Activated CD4-positive, alpha-beta T cell treated with anti-CD3 and anti-CD28 coated beads, Interleukin-2, amount 10 ng/mL, durations not matched to agents 24 days and 14 days (primary cell): ENCODE measurements at places on chromosomes 5 and 9. TPM values are rescaled to one million over a fixed set of nuclear protein-coding genes. Genes with fewer than 3 reads are reported as not detected.

- no peak overlapping the region for H3K27ac ChIP-seq
- H3K27me3 ChIP-seq = no peaks in the 10 kb centered on the region
- H3K4me3 ChIP-seq = no peak overlapping the region
- H3K4me1 ChIP-seq = no peaks in the 10 kb centered on the region
- no peaks in the 10 kb centered on the region for H3K36me3 ChIP-seq
- peak; percentile 42 for DNase-seq
Measured at GRCh38 chr9:88754452-88754851, 219.5 kb downstream of the NXNL2 start.

DNA sequence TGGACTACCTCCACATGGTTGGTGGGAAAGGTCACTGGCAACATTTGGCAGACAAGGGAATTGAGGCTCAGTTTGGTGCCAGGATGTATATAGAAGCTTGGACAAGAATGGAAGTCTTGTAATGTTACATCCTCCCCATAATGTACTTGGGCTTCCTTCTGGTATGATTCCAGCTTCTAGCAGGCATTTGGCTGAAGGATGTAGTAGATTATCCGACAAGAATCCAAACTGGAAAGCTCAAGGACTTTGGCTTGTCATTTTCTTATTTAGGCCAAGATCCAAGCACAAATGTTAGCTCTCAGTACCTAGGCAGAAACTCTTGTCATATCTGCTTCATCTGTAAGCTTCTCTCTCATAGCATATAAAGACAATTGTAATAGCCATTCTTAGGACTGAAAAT, 209.1 kb downstream of the MAPKAP1 start:
- H3K4me1 ChIP-seq = no peaks in the 10 kb centered on the region
- no peaks in the 10 kb centered on the region for H3K36me3 ChIP-seq
- no peaks in the 10 kb centered on the region for H3K27me3 ChIP-seq
- no peak overlapping the region for H3K27ac ChIP-seq
- DNase-seq = no peak
- no peak overlapping the region for H3K4me3 ChIP-seq

DNA sequence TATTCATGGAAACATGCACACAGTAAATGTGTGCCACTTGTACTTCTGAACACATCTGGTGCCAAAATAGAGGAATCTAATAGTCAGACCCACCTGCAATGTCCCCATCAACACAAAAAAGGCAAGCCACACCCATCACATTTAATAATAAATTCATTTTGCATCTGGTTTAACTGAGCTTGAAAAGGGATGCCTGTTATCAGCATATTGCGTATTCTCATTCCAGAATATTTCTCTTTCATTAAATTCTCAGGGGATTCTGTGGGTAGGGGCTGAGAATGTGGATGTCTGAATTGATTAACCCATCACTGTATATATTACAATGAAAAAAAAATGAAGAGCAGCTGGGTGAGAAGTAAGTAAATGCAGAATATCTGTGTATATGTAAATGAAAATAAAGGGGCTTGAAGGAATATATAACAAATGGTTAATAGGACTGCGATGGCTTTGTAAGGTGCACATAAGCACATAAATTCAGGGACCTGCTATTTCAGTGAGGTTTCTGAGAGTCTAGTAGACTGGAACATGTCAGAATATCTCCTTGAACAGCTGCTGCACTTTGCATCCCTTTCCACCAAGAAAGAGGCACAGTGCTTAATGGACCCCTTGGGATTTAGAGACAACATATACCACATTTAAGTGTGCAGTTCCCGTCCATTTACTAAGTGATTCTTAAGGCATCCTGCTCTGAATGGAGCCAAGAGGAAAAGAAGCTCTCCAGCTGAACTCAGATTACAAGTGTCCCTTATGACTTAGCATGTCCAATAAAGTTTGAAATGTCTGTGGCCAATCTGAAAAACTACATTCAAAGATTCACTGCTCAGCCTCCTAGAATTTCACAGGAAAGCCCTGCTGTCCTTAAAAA, 104.1 kb upstream of the NIPBL start:
- no peak overlapping the region for H3K4me3 ChIP-seq
- no peak for DNase-seq
- no peaks in the 10 kb centered on the region for H3K4me1 ChIP-seq
- no peaks in the 10 kb centered on the region for H3K36me3 ChIP-seq
- no peak overlapping the region for H3K27ac ChIP-seq

DNA sequence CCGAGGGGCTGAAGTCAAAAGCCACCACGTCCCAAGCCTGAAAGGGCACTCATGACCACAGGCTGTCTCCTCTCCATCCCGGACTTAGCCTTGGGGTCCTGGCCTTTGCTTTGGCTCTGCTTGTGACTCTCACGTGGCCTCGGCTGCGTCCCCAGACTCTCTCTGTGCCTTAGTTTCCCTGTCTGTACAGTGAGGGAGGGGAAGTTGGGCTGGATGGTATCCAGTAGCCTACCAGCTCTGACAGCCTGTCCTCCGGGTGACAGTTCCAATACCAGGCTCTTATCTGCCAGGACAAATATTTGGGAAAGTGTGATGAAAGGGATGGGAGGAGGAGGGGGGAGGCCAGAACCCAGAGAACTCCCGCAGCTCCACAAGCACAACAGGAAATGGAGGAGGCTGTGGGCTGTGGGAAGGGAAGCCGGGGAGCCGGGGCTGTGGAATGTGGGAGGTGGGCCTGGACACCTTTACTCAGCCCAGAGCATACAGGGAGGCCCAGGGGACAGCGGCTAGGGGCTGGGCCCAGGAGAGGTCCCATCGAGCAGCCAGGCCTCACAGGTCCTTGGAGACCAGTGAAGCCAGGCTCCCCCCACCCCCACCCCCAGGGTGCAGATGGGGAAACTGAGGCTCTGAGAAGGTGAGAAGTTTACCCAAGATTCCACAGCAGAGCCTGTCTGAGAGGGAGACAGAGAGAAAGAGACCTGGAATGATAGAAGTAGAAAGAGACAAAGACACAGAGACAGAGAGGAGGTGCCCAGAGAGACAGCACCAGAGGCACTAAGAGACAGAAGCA, 18.3 kb downstream of the PDGFRB start:
- no peaks in the 10 kb centered on the region for H3K36me3 ChIP-seq
- no peaks in the 10 kb centered on the region for H3K27me3 ChIP-seq
- no peaks in the 10 kb centered on the region for H3K4me1 ChIP-seq

GRCh38 chr5:157456301-157456700, 3.7 kb upstream of the NIPAL4 start:
- no peak overlapping the region for H3K4me3 ChIP-seq
- DNase-seq = no peak
- H3K27ac ChIP-seq = no peak overlapping the region

GRCh38 chr5:28014779-28015178, 976.4 kb upstream of the CDH9 start:
- no peaks in the 10 kb centered on the region for H3K27me3 ChIP-seq
- no peaks in the 10 kb centered on the region for H3K36me3 ChIP-seq
- DNase-seq = no peak
- no peaks in the 10 kb centered on the region for H3K4me1 ChIP-seq

DNA sequence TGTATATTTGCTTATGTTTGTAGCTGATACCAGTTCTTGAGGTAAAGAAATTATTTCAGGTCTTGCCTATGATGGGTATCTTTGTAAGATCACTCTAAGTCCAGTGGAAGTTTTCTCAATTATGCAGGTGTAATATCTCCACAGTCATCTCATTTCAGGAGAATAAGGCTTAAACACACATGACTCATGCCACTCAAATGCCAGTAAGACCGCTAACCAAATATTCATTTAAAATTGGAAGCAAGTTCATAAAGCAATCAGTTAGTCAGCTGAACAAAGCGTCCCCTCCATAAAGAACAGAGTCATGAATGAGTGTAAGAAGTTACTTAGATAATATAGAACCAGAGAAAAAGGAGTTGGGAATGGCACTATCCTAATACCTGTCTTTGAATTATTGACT, 248.7 kb downstream of the LURAP1L start:
- H3K36me3 ChIP-seq = no peaks in the 10 kb centered on the region
- no peaks in the 10 kb centered on the region for H3K27me3 ChIP-seq
- no peak overlapping the region for H3K27ac ChIP-seq
- DNase-seq = no peak
- H3K4me1 ChIP-seq = no peaks in the 10 kb centered on the region
- H3K4me3 ChIP-seq = no peak overlapping the region

- DNase-seq = no peak
- no peaks in the 10 kb centered on the region for H3K36me3 ChIP-seq
- no peaks in the 10 kb centered on the region for H3K27me3 ChIP-seq
Measured at GRCh38 chr5:61496860-61497259, 164.8 kb downstream of the ZSWIM6 start.

DNA sequence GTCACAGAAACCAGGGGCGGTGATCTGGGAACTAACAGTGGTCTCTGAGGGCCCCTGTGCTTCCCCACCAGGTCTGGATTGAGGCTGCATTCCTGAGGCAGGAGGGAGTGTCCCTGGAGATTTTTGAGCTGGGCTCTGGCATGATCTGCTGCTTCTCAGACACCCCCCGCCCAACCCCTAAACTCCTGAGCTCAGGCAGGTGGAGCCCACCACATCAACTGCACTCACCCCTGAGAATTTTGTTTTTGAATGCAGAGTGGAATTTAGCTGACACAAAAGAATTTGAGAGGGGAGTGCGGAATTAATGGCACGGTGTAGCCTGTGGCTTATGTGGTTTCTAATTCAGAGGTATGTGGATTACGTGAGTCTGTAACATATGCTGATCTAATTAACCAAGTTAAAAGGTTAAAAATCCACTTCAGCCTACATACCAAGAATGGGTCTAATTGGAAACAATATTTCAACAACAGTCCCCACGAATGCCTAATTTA, 23.9 kb upstream of the CTSL start:
- no peak overlapping the region for H3K4me3 ChIP-seq
- H3K27me3 ChIP-seq = peaks cover 32% of the 10 kb centered on the region
- no peak overlapping the region for H3K27ac ChIP-seq
- H3K4me1 ChIP-seq = peaks cover 2% of the 10 kb centered on the region
- H3K36me3 ChIP-seq = no peaks in the 10 kb centered on the region

DNA sequence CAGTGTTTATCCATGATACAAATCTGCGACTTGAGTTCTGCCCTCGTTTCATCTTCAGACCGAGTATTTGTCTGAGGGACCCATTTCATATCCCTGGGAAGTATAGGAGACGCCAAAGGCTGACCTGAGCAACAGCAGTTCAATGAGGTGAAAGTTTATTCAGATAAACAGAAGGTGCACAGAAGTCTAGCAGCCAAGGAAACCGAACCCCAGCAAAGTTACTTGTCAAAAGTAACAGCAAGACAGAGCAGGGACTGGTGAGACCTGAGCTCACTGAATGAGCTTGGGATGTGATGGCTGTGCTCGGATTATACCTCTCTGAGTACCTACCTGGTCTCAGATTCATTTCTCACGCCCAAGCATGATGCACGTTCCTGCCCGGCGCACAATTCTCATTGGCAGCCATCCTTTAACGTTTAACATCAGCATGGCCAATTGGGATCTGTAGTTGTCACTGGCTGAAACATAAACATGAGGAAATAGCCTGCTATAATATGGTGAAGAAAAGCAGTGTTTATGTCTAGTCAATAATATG, 599 bp downstream of the LYRM7 start:
- DNase-seq = peak; percentile 77
- H3K36me3 ChIP-seq = peaks cover 7% of the 10 kb centered on the region
- H3K27ac ChIP-seq = peak overlapping the region; percentile 97
- H3K4me1 ChIP-seq = peaks cover 42% of the 10 kb centered on the region

DNA sequence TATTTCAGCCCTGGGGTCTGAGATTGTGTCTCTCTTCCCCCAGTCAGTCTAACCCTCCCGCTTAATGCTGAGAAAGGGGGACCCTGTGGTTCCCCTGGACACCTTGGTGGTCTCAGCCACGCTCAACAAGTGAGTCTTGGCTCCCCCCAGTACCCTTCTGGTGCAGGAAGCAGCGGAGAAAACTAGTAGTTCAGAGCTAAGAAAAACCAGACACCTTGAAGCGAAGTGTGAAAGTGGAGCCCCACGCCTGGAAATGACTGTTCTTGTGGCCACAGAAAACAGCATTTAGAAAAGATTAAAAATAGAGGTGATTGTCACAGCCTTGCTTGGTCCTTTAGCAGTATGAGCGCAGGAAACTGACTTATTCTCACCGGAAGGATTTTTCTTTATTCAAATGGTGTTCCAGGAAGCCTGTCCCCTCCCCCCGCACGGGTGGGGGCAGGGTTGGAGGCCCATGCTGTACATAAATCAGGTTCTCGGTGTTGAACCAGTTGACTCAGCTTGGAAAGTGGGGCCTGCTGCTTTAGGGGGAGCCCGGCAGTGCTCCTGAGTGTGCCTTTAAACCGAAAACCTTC, 8.1 kb downstream of the ARPC5L start:
- peak overlapping the region; percentile 99 for H3K27ac ChIP-seq
- H3K4me1 ChIP-seq = peaks cover 42% of the 10 kb centered on the region

The SGCD gene
- total RNA-seq = not detected in 2 replicates

The NEUROG1 gene
- not detected in 2 replicates for total RNA-seq

The DND1 gene
- total RNA-seq = 2.8 and 3.8 TPM in 2 replicates

The BTNL8 gene
- 0.21 TPM in 1 of 2 replicates, not detected in the other for total RNA-seq
